ENCODE measurements at places on chromosomes 1 and 21. TPM values are rescaled to one million over a fixed set of nuclear protein-coding genes. Genes with fewer than 3 reads are reported as not detected.

The FAM110D gene
- total RNA-seq = 4.2 TPM

GRCh38 chr1:205294934-205295333, 26.6 kb downstream of the NUAK2 start:
- no peak for DNase-seq
- H3K36me3 ChIP-seq = no peaks in the 10 kb centered on the region
- peak overlapping the region; percentile 76 for H3K27ac ChIP-seq
- no peak overlapping the region for H3K4me3 ChIP-seq
- H3K27me3 ChIP-seq = no peaks in the 10 kb centered on the region
- H3K4me1 ChIP-seq = peaks cover 29% of the 10 kb centered on the region

- H3K36me3 ChIP-seq = no peaks in the 10 kb centered on the region
- no peak overlapping the region for H3K4me3 ChIP-seq
- H3K27me3 ChIP-seq = no peaks in the 10 kb centered on the region
Observed at GRCh38 chr1:67768480-67768879, 64.8 kb downstream of the GNG12 start.

The NENF gene
- 110 TPM for total RNA-seq

The TNFRSF1B gene
- 41.0 TPM for total RNA-seq

GRCh38 chr1:95437011-95437410, 203.0 kb downstream of the RWDD3 start:
- DNase-seq = no peak
- H3K4me1 ChIP-seq = no peaks in the 10 kb centered on the region
- no peak overlapping the region for H3K4me3 ChIP-seq
- H3K36me3 ChIP-seq = no peaks in the 10 kb centered on the region
- no peak overlapping the region for H3K27ac ChIP-seq

GRCh38 chr1:159591981-159592380, 4.4 kb downstream of the APCS start:
- no peaks in the 10 kb centered on the region for H3K27me3 ChIP-seq
- H3K4me1 ChIP-seq = no peaks in the 10 kb centered on the region
- no peak for DNase-seq
- no peak overlapping the region for H3K4me3 ChIP-seq

- H3K4me3 ChIP-seq = no peak overlapping the region
- no peak for DNase-seq
- no peaks in the 10 kb centered on the region for H3K4me1 ChIP-seq
- peaks cover 4% of the 10 kb centered on the region for H3K27me3 ChIP-seq
- H3K36me3 ChIP-seq = no peaks in the 10 kb centered on the region
Observed at GRCh38 chr1:1183221-1183747, 9.6 kb downstream of the TTLL10 start.

DNA sequence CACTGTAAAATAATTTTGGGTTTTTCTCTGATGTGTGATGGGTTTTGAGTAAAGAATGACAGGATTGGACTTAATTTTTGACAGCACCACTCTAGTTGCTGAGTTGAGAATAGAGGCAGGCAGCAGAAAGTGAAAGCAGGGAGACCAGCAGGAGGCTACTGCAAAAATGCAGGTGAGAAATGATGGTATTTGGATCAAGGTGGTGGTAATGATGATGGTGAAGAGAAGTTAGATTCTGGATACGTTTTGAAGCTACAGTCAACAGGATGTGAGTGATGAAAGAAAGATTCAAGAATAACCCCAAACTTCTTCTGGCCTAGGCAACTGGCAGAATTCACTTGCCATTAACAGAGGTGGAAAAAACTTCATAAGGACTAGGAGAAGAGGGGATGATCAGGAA, 14.8 kb upstream of the AK5 start:
- H3K27ac ChIP-seq = no peak overlapping the region
- H3K4me1 ChIP-seq = no peaks in the 10 kb centered on the region
- no peaks in the 10 kb centered on the region for H3K27me3 ChIP-seq
- no peak for DNase-seq
- H3K4me3 ChIP-seq = no peak overlapping the region
- no peaks in the 10 kb centered on the region for H3K36me3 ChIP-seq

The SYNC gene
- total RNA-seq = 13.0 TPM

DNA sequence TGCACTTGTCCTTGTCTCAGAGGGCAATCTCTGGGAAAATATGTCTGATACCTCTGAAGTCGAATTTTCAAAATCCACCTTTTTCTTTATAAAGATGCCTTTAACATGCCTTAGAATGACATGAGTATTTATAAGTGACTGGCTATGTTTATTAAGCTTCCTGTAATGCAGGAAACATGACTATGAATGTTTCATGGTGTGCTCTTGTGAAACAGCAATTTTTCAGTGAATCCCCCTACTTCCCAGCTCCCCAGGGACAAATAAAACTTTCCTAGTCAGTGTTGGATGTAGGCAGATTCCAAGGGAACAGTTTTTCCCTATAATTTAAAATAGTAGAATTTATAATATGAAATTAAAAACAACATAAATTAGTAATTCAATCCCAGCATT, 437.0 kb downstream of the LMO4 start:
- no peak overlapping the region for H3K4me3 ChIP-seq
- no peak overlapping the region for H3K27ac ChIP-seq
- no peaks in the 10 kb centered on the region for H3K36me3 ChIP-seq
- H3K4me1 ChIP-seq = no peaks in the 10 kb centered on the region

DNA sequence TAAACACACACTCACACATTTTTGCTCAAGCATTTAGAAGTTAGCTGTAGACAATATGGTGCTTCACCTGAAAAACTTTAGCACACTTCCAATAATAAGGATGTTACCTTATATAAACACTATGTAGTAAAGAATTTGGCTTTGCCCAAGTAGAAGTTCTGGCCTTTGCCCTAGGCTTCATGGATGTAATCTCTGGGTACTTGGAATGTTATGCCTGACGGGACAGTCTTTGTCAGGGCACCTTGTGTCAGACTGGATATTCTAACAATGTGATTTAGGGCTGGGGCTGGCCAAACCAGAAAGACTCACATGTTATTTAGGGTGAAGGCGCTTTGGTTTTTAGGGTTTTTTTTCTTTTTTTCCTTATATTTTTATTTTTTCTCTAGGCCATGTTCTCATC, 34.8 kb upstream of the TRIM33 start:
- no peak overlapping the region for H3K27ac ChIP-seq
- H3K4me1 ChIP-seq = no peaks in the 10 kb centered on the region
- no peaks in the 10 kb centered on the region for H3K27me3 ChIP-seq
- DNase-seq = no peak
- no peaks in the 10 kb centered on the region for H3K36me3 ChIP-seq

The GNB1 gene
- total RNA-seq = 159 TPM

The CD1D gene
- 0.49 TPM for total RNA-seq

The CD247 gene
- 9.8 TPM for total RNA-seq

- H3K4me1 ChIP-seq = no peaks in the 10 kb centered on the region
- no peaks in the 10 kb centered on the region for H3K27me3 ChIP-seq
- H3K36me3 ChIP-seq = no peaks in the 10 kb centered on the region
Observed at GRCh38 chr1:11611638-11612327, 42.4 kb downstream of the FBXO2 start.

DNA sequence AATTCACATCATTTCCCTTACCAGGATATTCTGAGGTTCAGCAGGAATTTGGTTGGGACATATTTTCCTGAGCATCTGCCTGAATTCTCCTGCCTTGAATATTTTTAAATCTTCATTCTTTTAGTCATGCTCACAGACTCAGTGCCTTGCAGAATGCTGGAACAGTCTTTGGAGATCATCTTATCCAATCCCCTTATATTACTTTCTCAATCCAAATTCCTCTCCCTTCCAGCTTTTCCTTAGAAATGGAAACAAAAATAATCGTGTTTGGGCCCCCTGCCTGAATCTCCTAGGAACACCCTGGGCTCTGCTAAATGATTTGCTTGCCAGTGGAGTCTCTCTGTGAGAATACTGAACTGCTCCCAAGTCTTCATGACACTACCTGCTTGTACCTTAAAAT, 38.4 kb downstream of the LHX8 start:
- no peak overlapping the region for H3K4me3 ChIP-seq
- no peak for DNase-seq
- no peak overlapping the region for H3K27ac ChIP-seq
- no peaks in the 10 kb centered on the region for H3K36me3 ChIP-seq

The RGSL1 gene
- total RNA-seq = not detected

GRCh38 chr21:15840406-15840805, 110.6 kb downstream of the USP25 start:
- H3K27ac ChIP-seq = no peak overlapping the region
- no peak for DNase-seq
- H3K4me3 ChIP-seq = no peak overlapping the region

DNA sequence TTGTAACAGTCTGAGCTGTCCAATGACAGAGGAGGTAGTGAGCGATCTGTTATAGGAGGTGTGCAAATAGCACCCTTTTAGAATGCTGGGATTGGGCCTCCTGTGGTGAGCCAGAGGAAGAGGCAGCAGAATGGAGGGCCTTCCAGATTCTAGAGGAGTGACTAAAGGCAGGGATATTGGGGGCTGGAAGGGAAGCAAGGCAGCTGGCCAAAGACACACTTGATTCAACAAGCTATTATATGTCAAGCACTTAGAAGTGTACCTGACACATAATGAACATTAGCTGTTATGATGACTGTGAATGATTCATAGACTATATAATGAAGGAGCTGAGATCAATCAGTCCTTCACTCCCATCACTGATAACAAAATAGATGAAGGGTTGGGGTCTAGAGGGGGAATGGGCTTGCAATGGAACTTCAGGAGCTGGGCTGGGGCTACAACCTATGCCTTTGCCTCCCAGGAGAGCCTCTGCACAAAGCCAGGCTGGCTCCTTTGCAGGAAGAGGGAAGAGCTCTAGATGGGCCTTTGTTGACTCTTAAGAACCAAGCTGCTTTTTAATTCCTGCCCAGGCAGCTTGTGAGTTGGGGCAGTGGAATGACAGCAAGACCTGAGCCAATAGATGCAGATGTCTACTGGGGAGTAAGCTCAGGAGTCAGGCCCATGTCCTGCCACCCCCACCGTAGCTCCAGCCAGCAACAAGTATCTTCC, 2.3 kb upstream of the MKNK1 start:
- no peaks in the 10 kb centered on the region for H3K27me3 ChIP-seq
- no peak overlapping the region for H3K27ac ChIP-seq
- no peak for DNase-seq
- H3K36me3 ChIP-seq = peaks cover 16% of the 10 kb centered on the region
- H3K4me1 ChIP-seq = peaks cover 55% of the 10 kb centered on the region
- H3K4me3 ChIP-seq = no peak overlapping the region

DNA sequence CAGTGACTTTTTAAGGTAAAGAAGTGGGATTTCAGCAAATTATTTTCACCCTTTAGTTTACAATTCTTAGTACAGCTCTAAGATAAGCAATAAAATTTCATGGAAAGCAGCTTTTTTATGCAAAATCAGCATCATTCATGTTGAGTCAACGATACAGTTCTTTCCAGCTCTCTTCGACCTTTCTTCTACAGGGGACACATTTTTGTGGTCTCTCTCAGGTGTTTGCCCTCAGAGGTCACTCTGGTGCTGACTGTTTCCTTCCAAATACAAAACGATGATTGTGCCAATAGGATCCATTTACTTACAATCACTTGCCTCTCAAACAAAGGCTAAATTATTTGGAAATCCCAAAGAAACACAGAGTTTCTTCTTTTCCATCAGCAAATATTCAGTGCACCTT, 51.0 kb downstream of the PSMG1 start:
- H3K27ac ChIP-seq = no peak overlapping the region
- no peaks in the 10 kb centered on the region for H3K36me3 ChIP-seq
- DNase-seq = no peak
- no peak overlapping the region for H3K4me3 ChIP-seq
- no peaks in the 10 kb centered on the region for H3K27me3 ChIP-seq
- H3K4me1 ChIP-seq = peaks cover 9% of the 10 kb centered on the region

DNA sequence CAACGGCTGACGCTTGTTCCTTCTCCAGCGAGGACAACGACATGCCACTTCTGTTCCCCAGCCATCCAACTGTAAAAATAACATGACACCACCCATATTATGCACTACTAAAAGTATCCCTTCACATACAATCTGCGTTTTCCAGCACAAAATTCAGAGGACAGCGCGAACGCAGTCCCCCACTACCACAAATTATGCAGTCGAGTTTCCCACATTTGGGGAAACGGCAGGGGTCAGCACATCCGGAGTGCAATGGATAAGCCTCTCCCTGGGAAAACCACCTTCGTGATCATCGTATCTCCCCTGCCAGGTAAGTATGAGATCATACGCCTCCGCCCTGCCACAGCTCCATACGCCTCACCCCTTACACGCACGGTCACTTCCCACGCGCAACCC, 120.9 kb downstream of the PPIAL4G start:
- no peak overlapping the region for H3K27ac ChIP-seq
- H3K36me3 ChIP-seq = no peaks in the 10 kb centered on the region
- H3K4me1 ChIP-seq = peaks cover 22% of the 10 kb centered on the region
- peak overlapping the region; percentile 20 for H3K4me3 ChIP-seq

GRCh38 chr1:110164725-110165350, 14.5 kb downstream of the SLC6A17 start:
- no peaks in the 10 kb centered on the region for H3K27me3 ChIP-seq
- no peaks in the 10 kb centered on the region for H3K36me3 ChIP-seq
- no peaks in the 10 kb centered on the region for H3K4me1 ChIP-seq
- H3K27ac ChIP-seq = no peak overlapping the region

DNA sequence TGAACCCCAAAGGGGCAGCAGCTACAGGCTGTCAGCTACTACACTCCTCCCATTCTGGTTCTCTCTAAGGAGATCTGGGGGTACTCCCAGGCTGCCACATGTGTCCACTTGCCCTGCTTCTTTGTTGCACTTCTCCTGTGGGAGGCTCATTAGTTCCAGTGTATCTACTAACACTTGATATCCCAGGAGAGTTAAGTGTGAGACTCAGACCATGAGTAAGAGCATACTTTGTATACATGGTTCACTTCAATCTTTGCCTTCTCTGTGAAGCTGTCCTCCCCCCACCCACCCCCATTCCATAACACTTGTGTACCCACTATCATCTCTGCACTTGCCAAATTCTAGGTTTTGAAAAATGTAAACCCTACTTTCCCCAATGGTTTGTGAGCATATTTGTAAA, 34.9 kb upstream of the GADD45A start:
- H3K27me3 ChIP-seq = no peaks in the 10 kb centered on the region
- no peak overlapping the region for H3K4me3 ChIP-seq
- H3K36me3 ChIP-seq = no peaks in the 10 kb centered on the region
- H3K27ac ChIP-seq = no peak overlapping the region
- no peak for DNase-seq

GRCh38 chr1:84892705-84893618, at the start of gene LPAR3:
Gene LPAR3 (minus strand): TSS chr1:84893206. CDS start chr1:84866120, 27,086 bp downstream.
- no peaks in the 10 kb centered on the region for H3K27me3 ChIP-seq
- H3K4me1 ChIP-seq = no peaks in the 10 kb centered on the region
- DNase-seq = no peak
- H3K36me3 ChIP-seq = no peaks in the 10 kb centered on the region

The PLA2G5 gene
- total RNA-seq = 2.7 TPM

The SLC27A3 gene
- 31.4 TPM for total RNA-seq
